ENCODE measurements at places on chromosomes 16 and 17. TPM values are rescaled to one million over a fixed set of nuclear protein-coding genes. Genes with fewer than 3 reads are reported as not detected.

Gene MYBBP1A
- 44.8 TPM for total RNA-seq

Gene TPSG1
- total RNA-seq, result not detected

Gene KRT40
- total RNA-seq, result not detected

DNA sequence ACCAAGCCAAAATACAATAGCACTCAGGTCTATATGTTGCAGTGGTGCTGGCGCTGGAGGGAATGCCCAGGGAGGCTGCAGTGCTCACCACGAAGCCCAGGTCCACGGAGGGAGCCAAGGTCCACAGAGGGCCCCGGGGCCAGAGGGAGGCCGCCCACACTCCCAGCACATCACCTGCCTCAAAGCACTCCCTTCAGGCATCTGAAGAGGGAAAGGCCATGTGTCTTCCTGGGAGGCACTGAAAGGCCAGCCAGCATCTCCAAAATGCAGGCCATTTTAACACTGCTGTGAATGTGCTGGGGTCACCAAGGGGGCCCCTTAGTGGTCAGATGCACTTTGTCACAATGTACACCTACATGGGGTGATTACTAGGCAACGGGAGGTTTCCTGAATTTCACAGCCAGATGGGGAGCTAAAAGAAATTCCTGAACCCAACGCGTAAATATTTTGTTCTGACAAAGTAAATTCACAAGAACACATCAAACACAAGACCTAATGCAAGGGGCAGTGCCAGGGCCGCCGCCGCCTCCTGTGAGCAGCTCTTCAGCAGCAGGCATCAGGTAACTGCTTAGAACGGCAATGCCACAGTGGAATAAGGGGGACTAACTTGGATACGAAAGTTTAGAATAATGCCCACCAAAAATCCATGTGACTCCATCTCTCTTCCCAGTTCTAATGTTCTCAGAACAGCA, 42.8 kb downstream of the USP22 start:
- peaks cover 9% of the 10 kb centered on the region for H3K36me3 ChIP-seq
- peaks cover 24% of the 10 kb centered on the region for H3K4me1 ChIP-seq
- no peak overlapping the region for H3K4me3 ChIP-seq
- no peak for DNase-seq
- peaks cover 28% of the 10 kb centered on the region for H3K27me3 ChIP-seq
- H3K27ac ChIP-seq, result peak overlapping the region; percentile 50

DNA sequence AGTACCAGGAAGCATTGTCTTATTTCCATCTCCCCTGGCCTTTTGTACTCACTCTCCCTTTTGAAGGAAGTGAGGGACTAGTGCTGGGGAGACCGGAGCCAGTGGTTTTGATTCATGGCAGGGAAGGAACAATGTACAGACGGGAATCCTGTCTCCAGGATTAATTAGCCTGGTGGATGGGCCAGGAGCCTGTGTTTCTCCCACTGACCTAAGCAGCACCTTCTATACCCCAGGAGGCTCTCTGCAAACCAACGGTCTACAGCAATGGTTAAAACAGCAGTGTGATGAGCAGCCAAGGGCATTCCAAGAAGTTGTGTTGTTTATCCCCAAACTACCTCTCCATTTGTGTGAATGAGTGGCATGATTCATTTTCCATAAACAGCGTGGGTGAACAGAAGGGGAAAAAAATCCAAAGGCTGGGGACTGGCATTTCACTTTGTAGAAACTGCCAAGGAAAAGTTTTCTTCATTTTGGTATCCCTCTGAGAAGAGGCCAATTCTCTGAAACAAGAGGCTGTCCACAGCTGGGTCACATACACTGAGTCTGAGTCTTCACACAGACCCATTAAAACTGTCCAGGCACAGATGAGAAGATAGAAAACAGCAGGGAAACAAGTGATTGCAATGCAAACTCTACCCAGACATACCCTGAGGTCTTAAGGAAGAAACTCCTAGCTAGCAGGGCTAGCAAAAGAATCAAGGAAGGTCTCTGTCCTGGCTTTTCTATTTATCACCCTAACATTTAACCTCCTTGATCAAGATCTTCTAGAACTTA, 18.1 kb downstream of the ANKFN1 start:
- H3K4me3 ChIP-seq, result no peak overlapping the region
- no peak for DNase-seq
- no peaks in the 10 kb centered on the region for H3K36me3 ChIP-seq
- peaks cover 3% of the 10 kb centered on the region for H3K27me3 ChIP-seq
- H3K4me1 ChIP-seq, result peaks cover 28% of the 10 kb centered on the region
- no peak overlapping the region for H3K27ac ChIP-seq

DNA sequence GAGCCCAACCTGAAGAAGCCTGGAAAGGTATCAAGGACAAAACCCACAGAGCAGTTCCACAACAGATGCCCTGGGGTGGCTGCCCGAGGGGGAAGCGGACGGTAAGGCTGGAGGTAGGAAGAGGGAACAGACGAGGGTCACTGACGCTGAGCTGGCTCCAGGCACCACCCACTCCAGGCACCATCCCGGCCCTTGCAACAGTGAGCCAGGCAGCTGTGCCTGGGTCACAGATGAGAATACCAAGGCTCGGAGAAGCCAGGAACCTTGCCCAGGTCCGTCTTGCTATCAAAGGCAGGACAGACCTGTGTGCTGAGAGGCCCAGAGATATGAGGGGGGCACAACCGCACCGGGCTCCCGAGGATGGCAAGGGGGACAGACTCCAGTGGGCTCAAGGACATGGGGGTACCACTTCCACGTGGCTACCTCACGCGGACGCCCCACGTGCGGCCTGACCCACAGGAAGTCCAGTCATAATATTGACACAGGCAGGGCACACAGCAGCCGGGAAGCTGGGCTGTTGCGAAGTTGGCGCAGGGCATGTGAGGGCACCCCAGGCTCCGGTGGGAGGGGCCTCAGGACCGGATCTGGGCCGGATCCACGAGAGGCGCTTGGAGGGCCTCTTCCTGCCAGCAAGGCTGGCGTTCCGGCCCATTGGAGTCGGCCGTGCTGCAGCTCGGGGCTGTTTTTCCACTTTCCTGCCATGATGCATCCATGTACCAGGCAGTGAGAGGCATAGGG, 29.9 kb downstream of the PEMT start:
- no peak overlapping the region for H3K27ac ChIP-seq
- no peak overlapping the region for H3K4me3 ChIP-seq
- no peaks in the 10 kb centered on the region for H3K36me3 ChIP-seq
- peaks cover 3% of the 10 kb centered on the region for H3K27me3 ChIP-seq
- peaks cover 5% of the 10 kb centered on the region for H3K4me1 ChIP-seq

DNA sequence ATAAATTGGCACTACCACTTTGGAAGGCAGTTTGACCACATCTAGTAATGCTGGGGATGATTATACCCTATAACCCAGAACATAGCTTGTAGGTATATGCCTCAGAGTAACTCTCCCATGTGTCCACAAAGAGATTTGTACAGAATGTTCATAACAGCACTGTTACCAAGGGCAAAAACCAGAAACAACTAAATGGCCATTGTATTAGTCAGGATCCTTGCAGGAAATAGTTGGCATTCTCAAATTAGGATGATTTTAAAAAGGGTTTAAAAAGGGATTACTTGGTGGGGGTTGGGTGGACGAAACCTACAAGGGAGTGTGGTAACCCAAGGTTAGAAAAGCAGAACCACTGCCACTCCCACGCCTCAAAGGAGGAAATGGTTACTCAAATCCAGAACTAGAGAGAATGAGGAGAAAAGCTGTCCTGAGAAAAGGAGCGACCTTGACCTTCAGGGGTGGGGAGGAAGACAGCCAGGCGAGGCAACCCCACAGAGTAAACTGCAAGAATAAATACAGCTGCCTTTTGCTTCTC, 2.1 kb downstream of the CPPED1 start:
- H3K27ac ChIP-seq, result peak overlapping the region; percentile 31
- peaks cover 23% of the 10 kb centered on the region for H3K4me1 ChIP-seq
- DNase-seq, result no peak
- peaks cover 2% of the 10 kb centered on the region for H3K27me3 ChIP-seq
- peak overlapping the region; percentile 94 for H3K4me3 ChIP-seq

DNA sequence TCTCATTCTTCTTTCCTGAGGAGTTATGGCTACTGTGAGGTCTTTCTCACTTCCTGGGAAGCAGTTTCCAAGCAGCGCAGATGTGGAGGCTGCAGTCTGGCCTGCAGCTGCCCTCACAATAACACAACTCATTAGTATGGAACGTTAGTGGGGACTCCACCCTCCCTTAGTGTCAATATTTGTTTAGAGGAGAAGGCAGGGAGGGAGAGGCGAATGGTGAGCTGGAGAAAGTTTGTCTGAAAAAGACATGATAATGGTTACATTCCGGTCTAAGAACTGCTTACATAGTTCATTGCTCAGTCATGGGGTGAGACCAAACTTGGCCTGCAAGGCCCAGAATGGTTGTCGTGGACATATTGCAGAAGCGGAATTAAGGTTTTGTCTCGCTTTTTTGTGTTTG, 170.2 kb downstream of the HS3ST3B1 start:
- H3K27me3 ChIP-seq, result no peaks in the 10 kb centered on the region
- H3K4me3 ChIP-seq, result no peak overlapping the region
- no peaks in the 10 kb centered on the region for H3K4me1 ChIP-seq

GRCh38 chr17:76706817-76707216, 3.9 kb downstream of the MXRA7 start:
- peak overlapping the region; percentile 78 for H3K27ac ChIP-seq
- H3K4me3 ChIP-seq, result peak overlapping the region; percentile 36
- H3K27me3 ChIP-seq, result peaks cover 11% of the 10 kb centered on the region
- H3K4me1 ChIP-seq, result peaks cover 40% of the 10 kb centered on the region
- no peaks in the 10 kb centered on the region for H3K36me3 ChIP-seq
- no peak for DNase-seq

DNA sequence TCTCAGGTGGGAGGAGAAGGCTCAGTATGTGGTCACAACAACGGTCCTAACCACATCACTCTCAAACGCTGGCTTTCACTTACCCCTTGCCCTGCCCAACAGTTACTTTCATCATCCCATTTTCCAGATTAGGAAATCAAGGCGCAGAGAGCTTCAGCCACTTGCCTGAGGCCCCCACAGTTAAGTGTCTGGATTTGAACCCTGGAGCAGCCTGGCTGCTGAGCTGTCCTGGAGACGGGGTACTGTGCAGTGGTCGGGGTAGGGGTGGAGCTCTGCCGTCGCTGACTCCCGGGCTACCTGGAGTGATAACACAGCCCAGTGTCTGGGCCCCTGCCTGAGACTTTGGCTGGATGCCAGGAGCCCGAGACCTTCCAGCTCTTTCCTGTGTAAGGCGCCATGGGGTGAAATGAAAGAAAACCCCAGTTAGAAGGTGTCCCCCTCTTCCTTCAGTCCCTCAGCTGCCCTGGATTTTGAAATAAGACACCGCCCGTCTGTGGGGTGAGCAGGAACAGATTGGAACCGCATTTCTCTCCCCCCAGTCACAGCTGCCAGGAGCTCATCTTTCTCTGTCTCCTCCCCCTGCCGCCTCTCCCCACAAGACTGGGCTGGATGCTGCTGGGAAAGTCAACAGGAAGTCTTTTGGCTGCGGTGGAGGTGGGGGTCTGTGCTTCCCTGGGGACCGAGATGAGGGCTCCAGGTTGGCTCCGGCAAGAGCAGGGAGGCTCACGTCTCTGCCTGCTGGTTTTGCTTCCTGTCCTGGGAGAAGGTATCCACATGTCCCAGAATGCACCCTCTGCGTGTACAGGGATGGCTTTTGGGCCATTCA, 280.2 kb downstream of the SEC14L1 start:
- peaks cover 14% of the 10 kb centered on the region for H3K27me3 ChIP-seq
- H3K4me3 ChIP-seq, result peak overlapping the region; percentile 76
- H3K27ac ChIP-seq, result peak overlapping the region; percentile 92
- peak; percentile 59 for DNase-seq

DNA sequence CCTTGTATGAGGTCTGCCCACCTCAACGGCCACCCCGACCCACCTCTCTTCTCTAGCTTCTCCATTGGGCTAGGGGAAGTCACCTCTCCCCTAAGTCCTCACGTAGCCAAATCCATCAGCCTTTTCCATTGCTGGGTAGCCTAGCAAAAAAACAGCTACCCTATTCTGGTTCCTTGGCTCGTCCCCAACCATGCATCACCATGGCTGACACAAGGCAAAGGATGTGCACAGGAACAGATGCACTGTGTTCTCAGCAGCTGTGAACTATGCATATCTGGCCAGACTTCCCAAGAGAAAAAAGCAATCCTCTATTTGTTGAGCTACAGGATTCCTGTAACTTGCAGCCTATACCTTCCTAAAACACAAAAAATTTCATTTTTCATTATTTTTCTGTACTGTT, 22.0 kb upstream of the FLCN start:
- DNase-seq, result no peak
- no peaks in the 10 kb centered on the region for H3K36me3 ChIP-seq
- peak overlapping the region; percentile 52 for H3K27ac ChIP-seq
- H3K4me1 ChIP-seq, result peaks cover 8% of the 10 kb centered on the region
- peaks cover 2% of the 10 kb centered on the region for H3K27me3 ChIP-seq

DNA sequence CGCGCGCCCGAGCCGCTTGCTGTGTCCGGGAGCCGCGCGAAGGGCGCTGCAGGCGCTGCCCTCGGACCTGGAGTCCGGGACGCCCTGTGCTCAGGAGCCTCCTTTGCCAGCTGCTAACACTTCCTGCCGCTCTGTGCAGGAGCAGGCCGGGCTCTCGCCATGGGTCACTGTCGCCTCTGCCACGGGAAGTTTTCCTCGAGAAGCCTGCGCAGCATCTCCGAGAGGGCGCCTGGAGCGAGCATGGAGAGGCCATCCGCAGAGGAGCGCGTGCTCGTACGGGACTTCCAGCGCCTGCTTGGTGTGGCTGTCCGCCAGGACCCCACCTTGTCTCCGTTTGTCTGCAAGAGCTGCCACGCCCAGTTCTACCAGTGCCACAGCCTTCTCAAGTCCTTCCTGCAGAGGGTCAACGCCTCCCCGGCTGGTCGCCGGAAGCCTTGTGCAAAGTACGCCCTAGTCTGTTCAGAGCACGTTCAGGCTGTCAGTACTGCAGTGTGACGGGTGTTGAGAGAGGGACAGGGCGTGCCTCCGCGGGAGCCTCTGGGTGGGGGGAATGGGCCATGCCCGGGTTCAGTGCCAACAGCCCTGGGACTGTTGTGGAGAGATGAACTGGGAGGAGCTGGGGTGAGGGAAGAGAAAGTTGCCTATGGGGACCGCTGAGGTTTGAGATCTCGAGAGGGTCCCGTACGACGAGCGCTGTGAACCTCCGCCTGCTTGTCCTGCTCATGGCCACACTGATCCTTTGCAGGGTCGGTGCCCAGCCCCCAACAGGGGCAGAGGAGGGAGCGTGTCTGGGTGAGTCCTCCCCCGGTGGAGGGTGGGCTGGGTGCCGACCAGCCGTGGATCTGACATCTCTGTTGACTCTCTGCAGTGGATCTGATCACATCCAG, 1.3 kb downstream of the ZNF276 start:
- peak overlapping the region; percentile 80 for H3K4me3 ChIP-seq
- DNase-seq, result no peak
- H3K36me3 ChIP-seq, result no peaks in the 10 kb centered on the region
- peaks cover 10% of the 10 kb centered on the region for H3K27me3 ChIP-seq
- peaks cover 2% of the 10 kb centered on the region for H3K4me1 ChIP-seq

DNA sequence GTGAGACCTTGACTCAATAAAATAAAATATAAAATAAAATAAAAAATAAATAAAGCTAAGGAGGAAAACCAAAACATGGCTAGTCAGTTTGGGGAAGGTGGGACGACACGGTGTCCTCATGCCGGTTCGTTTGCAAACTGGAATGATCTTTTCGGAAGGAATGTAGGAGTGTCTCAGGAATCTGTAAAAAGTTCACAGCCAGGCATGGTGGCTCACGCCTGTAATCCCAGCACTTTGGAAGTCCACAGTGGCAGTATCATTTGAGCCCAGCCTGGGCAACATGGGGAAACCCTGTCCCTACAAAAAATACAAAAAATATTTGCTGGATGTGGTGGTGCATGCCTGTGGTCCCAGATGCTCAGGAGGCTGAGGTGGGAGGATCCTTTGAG, 14.7 kb upstream of the RPTOR start:
- H3K4me1 ChIP-seq, result peaks cover 7% of the 10 kb centered on the region
- no peak overlapping the region for H3K4me3 ChIP-seq
- no peaks in the 10 kb centered on the region for H3K36me3 ChIP-seq
- H3K27ac ChIP-seq, result no peak overlapping the region
- H3K27me3 ChIP-seq, result peaks cover 5% of the 10 kb centered on the region
- no peak for DNase-seq
